ENCODE measurements at places on chromosomes 2 and 18.

DNA sequence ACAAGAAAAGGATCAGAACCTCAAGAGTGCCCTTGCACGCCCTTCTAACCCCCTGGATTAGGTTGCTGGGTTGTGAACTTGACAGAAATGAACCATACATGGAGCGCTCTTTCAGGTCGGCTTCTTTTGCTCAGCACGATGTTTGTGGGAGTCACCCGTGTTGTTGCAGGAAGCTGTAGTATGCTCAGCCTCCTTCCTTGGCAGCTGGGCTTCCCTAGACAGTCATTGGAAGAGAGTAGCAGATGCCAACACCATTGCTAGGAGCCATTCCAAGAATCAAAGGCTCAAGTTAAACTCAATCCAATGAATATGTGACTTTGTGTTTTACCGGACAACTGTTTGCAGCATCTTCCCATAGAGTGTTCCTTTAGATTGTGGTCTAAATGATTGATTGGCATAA, 47.0 kb downstream of the RAB12 start:
- no peak for DNase-seq

- DNase-seq = no peak
Measured at GRCh38 chr2:128367601-128368359, 49.1 kb upstream of the HS6ST1 start.

DNA sequence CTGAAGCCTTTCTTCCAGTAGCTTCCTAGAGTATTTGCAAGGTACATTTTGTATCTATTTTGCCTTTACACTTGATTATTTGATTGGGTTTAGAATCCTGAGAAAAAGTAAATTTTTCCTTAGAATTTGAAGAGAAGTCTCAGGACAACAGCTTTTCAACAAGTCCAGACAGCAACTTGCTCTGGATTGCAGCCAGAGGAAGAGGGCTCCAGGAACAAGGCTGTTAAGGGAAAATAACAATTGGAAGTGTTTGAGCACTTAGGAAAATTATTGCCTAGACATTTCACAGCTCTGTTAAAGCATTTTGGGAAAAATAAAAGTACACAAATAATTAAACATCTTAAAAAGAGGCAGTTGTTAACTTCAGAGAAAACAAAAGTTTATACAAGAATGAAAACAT, 58.3 kb upstream of the RAPGEF4 start:
- no peak for DNase-seq

GRCh38 chr18:3649135-3649632, 199.2 kb downstream of the TGIF1 start:
- no peak for DNase-seq

GRCh38 chr18:7766346-7766745, 199.2 kb downstream of the PTPRM start:
- no peak for DNase-seq

- no peak for DNase-seq
Measured at GRCh38 chr2:161586517-161587167, 37.6 kb upstream of the SLC4A10 start.

GRCh38 chr2:232647261-232647660, 13.9 kb downstream of the EFHD1 start:
- DNase-seq = no peak

GRCh38 chr2:229636571-229636970, 77.8 kb downstream of the DNER start:
- no peak for DNase-seq

- DNase-seq = no peak
Measured at GRCh38 chr2:22795287-22795866, 589.6 kb upstream of the KLHL29 start.

GRCh38 chr2:53970724-53971602, at the start of gene PSME4:
Gene PSME4 (minus strand): TSS chr2:53970993. CDS start chr2:53970784, 209 bp downstream.
- DNase-seq = peak; percentile 79

GRCh38 chr2:182378759-182379158, 48.1 kb downstream of the PDE1A start:
- DNase-seq = no peak

GRCh38 chr2:60710707-60711106, 45.4 kb upstream of the PAPOLG start:
- no peak for DNase-seq

DNA sequence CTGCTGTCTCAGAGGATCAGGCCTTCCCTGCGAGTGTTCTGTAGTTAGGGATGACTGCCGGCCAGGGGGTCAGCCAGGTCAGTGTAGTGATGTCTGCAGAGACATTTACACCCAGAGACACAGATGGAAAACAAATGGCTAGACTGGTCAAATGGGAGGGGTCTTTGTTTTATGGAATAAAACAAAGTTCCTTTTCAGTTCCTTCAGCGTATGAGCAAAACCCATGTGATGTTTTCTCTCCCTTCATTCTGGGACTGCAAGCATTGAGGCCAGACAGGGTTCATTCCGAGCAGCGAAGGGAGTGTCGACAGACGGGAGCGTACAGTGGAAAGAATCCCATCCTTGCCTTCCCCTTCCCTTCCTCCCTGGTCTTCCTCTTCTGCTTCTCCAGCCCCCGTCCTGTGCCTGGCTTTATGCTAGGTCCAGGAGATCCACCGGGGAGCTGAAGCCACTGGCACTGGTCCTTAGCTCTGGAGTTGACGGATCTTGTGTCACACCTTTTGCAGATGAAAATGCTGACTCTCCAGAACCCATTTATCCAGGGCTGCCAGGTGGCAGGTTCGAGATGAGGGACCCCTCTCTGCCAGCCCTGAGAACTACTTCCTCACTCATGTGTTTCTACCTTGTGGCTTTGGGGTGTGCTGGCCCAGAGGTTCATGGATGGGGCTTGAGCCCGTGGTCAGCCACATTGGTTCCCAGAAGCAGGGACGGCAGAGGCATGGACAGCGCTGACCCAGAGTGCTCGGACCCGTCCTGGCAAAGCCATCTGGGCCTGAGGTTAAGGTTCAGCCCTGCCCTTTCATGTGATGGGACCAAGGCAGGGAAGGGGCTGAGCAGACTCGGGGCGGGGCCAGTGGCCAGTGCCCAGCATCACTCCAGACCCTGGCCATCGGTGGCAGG, 24.2 kb downstream of the ITGB1BP1 start:
- no peak for DNase-seq

GRCh38 chr2:30108192-30108591, 38.6 kb upstream of the YPEL5 start:
- no peak for DNase-seq

GRCh38 chr18:74333091-74333490, 17.5 kb downstream of the C18orf63 start:
- no peak for DNase-seq

GRCh38 chr18:72584787-72585186, 40.6 kb upstream of the CBLN2 start:
- DNase-seq = no peak

GRCh38 chr2:135741043-135741394, 636 bp upstream of the UBXN4 start:
- DNase-seq = no peak

DNA sequence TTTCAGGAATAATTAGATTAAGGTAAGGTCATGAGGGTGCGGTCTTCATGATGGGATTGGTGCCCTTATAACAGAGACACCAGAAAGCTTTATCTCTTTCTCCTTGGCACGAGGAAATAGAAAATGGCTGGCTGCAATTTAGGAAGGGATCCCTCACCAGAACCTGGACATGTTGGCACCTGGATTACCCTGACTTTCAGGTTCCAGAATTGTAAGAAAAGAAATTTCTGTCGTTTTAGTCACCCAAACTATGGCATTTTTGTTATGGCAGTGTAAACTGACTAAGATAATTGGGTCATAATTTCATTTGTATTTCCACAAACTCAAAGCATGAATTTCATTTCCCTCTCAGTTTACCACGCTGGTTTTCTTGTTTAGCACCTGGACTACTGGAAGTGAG, 473.6 kb downstream of the PTH2R start:
- DNase-seq = no peak

GRCh38 chr18:52484977-52485376, 145.0 kb downstream of the DCC start:
- DNase-seq = no peak

- no peak for DNase-seq
Measured at GRCh38 chr2:19807866-19808265, 93.9 kb downstream of the TTC32 start.

- DNase-seq = no peak
Measured at GRCh38 chr18:9834551-9834950, 51.2 kb upstream of the TXNDC2 start.

DNA sequence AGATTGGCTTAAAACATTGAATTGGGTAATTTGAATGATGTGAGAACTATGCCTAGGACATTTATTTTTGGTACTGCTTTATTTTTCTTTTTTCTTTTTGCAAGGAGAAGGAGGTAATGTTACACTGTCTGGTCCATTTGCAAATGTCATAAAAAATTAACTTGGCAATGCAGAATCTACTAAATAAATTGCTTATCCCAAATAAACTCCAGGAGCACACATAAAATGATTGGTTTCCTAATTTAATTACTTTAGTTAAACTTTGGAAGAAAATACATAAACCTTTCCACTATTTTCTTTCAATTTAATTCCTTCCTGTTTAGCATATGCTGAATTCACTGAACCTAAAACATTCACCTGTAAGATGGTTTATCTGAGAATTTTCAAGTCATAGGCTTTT, 238.4 kb upstream of the ETAA1 start:
- DNase-seq = no peak

- no peak for DNase-seq
Measured at GRCh38 chr2:49225126-49225525, 70.8 kb upstream of the FSHR start.

DNA sequence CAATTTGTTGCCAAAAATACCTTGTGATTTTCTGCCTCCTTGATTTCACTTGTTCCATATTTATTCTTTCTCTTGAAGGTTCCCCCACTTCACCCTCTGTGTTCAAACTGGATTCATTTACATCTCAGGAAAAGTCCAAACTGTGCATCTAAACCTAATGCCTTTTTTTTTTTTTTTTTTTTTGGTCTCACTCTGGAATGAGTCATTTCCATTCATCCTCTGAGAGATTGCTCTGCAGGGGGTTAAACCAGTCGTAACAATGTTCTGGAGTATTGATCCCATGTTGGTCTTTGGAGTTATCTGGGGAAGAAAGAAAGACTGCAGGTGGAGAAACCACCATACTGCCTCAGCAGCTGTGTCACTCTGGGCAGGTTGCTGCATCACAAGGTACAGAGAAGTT, 119.7 kb downstream of the TACR1 start:
- no peak for DNase-seq

DNA sequence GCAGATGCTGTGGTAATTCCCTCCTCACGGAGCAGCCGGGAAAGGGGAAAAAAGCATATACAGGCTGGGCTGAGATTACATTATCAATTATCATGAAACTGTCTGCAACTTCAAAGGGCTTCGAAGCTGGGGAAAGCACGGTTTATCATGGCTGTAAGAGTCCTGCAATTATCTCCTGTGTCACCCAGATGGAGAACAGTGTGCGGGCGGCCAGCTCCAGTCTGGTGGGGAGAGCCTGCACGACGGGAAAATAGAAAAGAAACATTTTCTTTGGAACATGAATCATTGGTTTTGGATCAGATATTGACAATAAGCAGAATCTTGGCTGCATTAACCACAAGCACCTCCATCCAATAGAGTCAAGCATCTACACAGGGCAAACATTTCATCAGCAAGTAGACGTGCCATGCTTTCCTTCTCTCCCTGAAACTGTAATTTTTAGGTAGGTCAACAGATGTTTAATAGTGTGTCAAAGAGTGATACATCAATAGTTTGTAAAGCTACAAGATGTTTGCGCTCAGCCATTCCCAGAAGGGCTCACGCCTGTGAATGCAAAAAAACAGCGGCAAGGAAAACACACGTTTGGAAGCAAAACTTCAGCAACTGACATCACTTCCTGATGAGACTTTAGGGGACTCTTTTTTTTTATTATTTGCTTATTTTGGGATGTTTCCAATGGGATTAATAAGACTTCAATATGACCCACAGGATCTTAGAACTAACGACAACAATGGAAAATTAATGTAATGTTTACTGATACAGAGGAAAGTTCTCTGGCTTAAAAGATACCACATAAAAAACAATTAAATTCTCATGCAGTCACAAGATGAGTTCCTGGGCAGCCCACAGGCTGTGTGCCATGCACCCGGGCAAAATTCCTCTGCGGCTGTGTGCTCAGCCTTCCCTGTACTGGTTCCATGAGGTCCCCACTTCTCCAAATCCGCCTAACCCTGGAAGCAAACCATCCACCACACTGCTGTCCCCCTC, 111.0 kb upstream of the SALL3 start:
- no peak for DNase-seq

GRCh38 chr2:119428488-119429224, 3.0 kb upstream of the TMEM37 start:
- DNase-seq = no peak

DNA sequence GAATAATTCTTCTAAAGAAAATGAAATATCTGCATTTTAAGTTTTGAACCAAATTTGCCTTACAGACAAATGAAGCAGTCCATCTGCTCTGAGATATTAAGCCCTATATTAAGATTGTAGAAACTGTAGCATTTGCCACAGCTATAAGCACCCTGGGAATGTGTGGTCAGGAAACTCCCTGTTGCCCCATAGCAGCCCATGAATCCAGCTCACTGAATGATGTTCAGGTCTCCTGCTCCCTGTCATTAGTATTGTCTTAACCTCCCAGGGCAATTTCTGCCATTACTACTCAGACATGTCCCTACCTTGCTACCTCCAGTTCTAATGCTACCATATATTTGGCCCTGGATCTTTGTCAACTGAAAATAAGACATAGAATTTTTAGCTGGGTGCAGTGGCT, 41.1 kb downstream of the CDK15 start:
- DNase-seq = no peak

- no peak for DNase-seq
Measured at GRCh38 chr2:41990688-41991087, 57.1 kb upstream of the PKDCC start.

GRCh38 chr2:82494739-82495138, 1964.3 kb downstream of the SUCLG1 start:
- DNase-seq = no peak

- DNase-seq = no peak
Measured at GRCh38 chr2:117815946-117816345, 1.5 kb downstream of the DDX18 start.

DNA sequence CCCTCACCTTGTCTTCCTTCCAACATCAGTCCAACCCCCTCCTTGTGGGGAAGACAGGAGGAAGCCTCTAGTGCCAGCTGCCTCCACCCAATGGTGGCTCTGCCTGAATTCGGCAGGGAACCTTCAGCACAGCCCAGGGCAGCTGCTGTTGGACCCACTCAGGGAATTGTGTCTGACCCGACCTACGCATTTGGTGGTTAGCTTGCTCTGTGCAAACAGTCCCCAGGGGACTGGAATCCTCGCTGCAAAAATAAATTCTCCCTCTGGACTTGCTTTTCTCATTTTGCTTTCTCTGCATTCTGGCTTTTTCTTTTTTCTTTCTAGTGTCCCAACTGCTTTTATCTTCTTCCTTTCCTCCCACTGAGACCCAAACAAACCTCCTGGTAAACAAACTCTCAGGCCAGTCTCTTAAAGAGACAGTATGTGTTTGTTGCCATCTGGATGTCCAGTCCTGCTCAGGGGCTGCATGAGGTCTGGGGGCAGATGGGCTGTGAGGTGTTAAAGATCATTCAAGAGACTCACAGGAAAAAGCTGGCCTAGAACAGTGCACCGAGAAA, 137.7 kb upstream of the HAAO start:
- DNase-seq = no peak
